NCI-H2107 (cell line): ENCODE measurements at places on chromosomes 11 and 22.

- no peak for DNase-seq
These were observed 12.3 kb downstream of the CD44 start for GRCh38 chr11:35151241-35151640.

DNA sequence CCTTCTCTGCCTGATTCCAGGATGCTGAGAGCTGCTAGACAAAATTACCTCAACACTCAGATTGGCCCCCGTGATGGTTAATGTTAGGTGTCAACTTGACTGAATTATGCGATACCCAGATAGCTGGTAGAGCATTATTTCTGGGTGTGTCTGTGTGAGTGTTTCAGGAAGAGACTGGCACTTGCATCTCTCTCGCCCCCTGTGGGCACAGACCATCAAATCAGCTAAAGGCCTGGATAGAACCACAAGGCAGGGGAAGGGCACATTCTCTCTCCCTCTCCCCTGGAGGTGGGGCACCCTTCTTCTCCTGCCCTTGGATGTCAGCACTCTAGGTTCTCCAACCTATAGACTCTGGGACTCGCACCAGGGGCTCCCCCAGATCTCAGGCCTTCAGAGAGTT, 79.7 kb downstream of the KIRREL3 start:
- no peak for DNase-seq

- DNase-seq, result no peak
These were observed 79.1 kb downstream of the MSANTD4 start for GRCh38 chr11:105942921-105943320.

GRCh38 chr22:37806409-37807333, 1.1 kb upstream of the GCAT start:
- no peak for DNase-seq

- DNase-seq, result no peak
These were observed 82.0 kb downstream of the TTC28 start for GRCh38 chr22:28597665-28598064.

DNA sequence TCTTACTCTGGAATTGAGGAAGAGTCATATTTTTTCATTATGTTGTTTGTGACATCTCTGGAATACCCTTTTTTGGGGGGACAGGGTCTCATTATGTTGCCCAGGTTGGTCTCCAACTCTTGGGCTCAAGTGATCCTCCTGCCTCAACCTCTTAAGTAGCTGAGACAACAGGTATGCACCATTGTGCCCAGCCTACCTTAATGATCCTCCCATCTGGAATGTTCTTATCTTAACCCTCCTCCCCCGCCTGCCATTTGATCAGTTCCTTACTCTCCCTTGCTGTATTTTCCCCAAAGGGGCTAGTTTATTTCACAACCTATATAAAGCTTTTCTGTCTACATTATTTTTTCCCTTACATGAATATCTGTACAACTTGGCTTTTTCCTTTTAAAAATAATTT, 594.7 kb downstream of the METTL15 start:
- DNase-seq, result no peak

DNA sequence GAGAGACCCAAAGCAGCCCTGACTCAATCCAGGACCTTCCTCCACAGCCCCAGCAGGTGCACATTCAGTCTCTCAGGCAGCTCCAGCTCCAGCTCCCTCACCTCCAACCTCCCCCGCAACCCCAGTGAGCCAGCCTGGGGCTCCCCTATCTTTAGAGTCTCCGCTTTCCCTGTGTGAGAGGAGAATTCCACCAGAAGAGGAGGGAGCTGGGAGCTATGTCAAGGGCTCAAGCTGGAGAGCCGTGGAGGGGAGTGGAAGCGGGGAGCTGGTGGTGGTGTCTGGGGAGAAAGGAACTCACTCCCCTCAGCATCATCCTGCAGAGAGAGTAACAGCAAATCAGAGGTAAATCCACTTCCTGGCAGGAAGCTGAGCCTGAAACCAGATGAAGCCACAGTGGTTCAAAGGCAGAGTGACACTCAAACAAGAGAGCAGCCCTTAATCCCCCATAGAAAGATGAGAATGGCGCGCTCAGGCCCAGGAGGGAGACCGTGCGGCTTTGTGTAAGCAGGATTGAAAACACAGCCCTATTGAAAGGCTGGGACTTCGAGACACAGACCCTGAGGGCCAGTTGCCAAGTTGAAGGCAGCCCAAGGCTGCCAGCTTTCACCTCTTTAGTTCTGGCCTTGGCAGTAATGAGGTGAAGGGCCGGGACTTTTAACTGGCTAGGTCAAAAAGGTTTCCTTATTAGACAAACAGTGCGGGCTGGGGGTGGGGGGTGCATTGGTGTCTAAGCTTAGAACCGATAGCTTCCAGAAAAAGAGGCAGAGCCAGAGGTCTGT, 21.4 kb upstream of the CDON start:
- DNase-seq, result no peak

- DNase-seq, result peak; percentile 36
These were observed 33.0 kb upstream of the P2RY2 start for GRCh38 chr11:73184953-73185671.

DNA sequence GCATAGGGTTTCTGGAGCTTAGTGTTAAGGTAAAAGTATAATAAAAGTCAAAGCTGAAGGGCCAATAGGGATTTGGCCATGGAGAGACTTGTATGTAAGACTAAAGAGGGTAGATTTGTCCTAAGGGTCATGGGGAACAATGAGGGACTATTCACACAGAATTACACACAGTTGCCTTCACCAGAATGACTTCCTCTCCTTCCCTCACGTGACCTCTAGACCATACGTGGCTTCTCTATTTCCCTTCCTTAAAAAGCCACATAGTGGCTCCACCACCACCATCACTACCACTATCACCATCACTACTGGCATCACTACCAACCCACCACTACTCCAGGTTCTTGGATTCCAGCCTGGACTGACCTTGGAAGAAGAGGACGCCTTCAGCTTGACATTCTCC, 2.8 kb downstream of the HPX start:
- no peak for DNase-seq

- DNase-seq, result no peak
These were observed 68.9 kb downstream of the MYO7A start for GRCh38 chr11:77196961-77197360.

DNA sequence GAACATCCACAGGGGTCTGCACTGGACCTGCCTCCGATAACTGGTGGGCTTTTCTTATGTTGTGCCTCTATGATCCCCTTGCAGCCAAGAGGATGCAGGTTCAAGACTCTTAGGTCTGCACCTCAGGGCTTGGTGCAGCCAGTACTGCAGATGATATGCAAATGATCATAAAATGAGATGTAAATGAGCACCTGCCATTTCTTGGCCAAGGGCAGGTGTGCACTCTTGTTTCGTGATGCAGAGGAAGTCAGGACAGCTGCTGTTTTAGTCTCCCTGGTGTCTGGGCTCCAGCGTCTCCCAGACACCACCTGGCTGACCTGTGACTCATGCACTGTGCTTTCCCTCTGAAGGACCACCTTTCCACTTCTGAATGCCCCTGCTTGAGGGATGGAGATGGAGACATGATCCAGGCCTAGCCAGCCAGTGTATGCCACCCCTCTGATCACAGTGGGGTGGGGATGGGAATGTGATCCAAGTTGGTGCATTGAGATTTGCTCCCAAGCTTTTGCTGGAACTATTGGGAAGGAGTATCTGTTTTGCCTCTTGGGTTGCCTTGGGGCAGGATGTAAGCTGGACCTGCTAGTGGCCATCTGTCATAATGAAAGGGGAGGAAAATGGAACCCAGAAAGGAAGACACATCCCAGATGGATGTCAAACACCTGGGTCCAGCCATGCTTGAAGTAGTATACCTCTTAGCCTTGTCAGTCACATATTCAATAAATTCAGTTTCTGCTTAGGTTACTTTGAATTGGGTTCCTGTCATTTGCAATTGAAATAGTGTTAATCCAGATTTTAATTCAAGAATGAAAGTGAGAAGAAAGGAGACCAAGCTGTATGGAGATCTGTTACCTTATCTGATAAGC, 3.3 kb upstream of the KCNJ11 start:
- DNase-seq, result no peak

DNA sequence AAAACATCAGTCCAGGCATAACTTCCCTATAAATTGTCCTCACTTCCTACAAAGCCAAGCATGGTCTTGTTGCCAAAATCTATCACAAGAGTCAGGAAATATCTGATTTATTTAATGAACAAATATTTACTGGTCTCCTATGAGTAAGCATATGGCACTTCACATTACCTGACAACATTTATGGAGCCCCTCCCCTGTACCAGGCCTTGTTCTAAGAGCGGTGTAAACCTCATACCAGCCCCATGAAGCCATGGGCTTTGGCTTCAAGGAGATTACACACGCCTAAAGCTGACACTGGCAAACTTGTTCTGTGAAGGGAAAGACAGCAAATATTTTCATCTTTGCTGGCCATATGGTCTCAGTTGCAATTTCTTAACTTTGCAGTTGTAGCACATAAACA, 43.0 kb upstream of the EIF3D start:
- no peak for DNase-seq

GRCh38 chr11:44601471-44602370, 36.3 kb downstream of the CD82 start:
- DNase-seq, result no peak

DNA sequence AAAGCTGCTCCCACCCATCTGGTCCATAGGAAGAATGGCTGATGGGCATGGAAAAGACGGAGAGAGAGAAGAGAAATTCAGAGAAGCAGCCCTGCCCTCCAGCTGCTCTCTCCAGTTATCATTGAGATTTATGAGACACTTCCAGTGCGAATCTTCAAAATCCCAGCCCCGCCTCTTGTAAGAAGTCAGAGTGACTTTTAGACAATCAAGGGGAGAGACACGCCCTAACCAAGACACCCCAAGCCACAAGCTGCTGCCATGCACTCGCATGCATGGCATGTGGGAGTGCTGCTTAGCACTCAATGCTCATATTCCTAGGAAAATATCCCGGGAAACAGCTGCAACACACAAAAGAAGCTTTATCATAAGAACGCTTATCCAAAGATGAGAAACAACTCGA, 110.6 kb upstream of the BID start:
- no peak for DNase-seq

DNA sequence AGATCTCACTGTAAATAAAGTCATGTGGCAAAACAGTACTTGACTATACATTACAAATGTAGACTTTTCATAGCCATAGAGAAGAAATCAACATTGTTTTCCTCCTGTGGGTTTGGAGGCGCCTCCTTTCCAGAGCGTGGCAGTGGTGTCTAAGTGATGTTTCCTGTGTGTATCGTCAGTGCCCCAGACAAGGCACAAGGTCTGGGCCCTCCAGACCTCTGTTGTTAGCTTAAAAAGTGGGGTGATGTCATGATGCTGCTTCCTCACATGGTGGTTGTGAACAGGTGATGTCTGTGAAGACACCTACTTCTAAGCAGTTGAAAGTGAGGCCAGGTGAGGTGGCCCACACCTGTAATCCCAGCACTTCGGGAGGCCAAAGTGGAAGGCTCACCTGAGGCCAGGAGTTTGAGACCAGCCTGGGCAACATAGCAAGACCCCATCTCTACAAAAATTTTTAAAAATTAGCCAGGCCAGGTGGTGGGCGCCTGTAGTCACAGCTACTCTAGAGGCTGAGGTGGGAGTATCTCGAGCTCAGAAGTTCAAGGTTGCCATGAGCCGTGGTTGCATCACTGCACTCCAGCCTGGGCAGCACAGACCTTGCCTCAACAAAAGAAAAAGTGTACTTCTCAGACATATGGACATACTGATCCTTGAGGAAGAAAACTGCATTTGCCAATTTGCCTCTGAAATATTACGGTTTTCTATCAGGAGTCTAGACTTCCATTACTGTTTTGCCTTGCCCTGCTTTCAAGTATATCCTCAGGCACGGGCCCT, 15.7 kb downstream of the NUP50 start:
- no peak for DNase-seq

- no peak for DNase-seq
These were observed 813.7 kb downstream of the NTM start for GRCh38 chr11:132184079-132184478.

- DNase-seq, result no peak
These were observed 591 bp upstream of the DNAJC4 start for GRCh38 chr11:64229744-64230170.

DNA sequence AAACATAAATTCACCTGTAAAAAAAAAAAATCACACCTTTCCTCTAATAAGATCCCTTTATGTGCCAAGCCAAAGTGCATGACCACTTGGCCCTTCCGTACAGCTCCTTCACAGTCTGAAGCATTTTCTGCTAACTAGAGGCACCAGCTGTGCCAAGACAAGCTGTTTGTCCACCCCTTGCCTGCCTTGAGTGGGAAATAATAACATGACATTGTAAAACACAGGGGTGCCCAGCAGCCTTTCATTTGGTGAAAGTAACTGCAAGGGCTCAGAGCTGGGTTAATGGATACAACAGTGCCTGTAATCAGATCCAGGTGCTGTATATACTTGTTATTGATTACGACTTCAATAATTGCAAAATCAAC, 59.2 kb downstream of the DDIAS start:
- DNase-seq, result no peak

- DNase-seq, result no peak
These were observed 576 bp upstream of the SC5D start for GRCh38 chr11:121291896-121292494.

- no peak for DNase-seq
These were observed 645 bp downstream of the RTCB start for GRCh38 chr22:32411402-32411801.

GRCh38 chr11:123707606-123708205, 33.8 kb downstream of the ZNF202 start:
- no peak for DNase-seq

- no peak for DNase-seq
These were observed 5.8 kb downstream of the ZBTB44 start for GRCh38 chr11:130308886-130309285.

DNA sequence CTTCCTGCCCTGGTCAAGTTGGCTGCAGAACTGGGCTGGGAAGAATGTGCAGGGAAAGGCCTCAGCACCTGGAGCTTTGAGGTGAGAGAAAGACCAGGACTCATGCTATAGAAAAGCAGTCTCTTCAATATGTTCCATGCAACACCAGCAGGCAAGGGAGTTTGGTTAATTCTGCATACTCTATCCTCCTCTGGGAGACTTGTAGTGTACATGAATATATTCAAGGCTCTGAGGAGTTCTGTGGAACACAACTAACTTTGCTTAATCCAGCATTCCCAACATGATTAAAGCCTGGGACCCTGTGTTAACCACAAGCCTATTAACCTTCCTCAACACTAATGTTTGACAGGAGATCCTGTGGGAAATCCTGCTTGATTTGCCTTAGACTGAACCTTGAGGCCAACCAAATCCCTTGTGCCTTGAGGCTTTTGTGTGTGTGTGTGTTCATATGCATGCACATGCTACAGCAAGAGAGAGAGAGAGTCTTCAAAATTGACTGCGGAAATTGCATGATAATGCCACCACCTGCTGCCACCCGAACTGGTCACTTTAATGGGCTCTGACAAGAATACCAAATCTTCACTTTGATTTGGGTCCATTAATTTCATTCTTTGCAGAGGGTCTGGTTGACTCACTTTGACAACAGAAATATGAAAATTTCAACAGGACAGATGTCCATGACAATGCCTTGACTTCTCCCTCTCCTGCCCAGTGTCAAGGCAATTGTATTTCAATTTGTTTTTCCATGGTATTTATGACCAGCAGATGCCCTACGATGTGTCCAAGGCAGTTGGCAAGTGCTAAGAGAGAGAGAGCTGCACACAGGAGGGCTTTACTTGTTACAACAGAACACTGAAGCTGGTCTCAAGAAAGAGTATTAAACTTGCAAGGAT, 238.2 kb upstream of the ZBED5 start:
- no peak for DNase-seq

- no peak for DNase-seq
These were observed 44.6 kb downstream of the LMO2 start for GRCh38 chr11:33847251-33847650.
